Activated naive CD4-positive, alpha-beta T cell treated with anti-CD3 and anti-CD28 coated beads, Interleukin-2, amount 10 ng/mL, durations not matched to agents 7 days and 5 days (primary cell): ENCODE measurements at places on chromosomes 12 and 14.
A peak's percentile ranks its signal among the peaks of the same experiment; 100 is the strongest.

DNA sequence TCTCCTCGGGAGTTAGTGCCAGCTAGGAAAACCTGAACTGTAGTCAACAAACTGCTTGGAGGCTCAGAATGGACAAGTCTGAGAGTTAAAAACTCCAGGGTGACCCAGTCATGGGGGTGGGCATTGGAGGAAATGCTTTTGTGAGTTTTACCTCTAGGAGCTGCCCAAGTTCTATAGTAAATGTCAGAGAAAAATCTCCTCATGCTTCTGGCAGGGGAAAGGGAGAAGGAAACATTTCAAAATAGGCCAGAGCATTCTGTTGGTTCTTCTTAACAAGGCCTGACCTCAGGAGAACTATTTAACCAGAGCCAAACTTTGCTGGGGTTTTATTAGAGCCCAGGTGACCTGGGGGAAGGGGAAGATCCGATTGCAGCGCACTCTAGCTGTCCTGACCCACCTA, 12.3 kb downstream of the NINJ2 start:
- DNase-seq = no peak

GRCh38 chr14:34329301-34329700, 132.7 kb downstream of the SPTSSA start:
- DNase-seq = no peak

DNA sequence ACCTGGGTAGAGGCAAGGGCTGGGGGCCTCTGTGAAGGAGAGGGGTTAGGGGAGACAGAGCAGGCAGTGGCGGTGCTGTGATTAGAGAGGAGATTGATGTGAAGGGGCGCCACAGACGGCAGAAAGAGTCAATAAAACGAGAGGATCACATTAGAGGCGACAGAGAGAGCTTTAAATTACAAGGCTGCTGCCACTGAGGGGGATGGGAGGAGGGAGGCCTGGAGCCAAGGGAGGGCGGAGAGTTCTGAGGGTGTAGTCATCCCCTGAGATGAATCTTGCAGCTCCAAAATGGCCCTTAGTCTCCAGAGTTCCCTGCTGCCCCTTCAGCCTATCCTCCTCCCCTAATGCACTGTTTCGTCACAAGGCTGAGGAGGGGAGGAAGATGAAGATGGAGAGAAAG, 12.8 kb downstream of the ZFHX2 start:
- no peak for DNase-seq

DNA sequence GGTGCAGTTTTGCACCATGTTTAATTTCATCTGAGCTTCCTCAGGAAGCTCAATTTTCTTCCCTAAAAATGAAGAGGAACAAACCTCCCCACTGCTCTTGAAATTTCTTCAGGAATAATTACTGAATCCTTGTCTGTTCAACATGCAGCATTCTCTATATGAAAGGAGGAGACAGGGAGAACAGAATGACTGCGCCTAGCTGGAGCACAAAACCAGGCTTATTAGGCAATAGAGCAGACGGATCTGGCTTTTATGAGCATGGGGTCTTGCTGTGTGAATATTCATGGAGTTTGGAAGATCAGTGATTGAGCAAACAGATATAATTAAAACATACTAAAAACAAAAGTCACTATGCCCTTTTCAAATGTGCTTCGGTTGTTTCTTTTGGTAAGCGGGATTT, 148.1 kb downstream of the SUDS3 start:
- no peak for DNase-seq

- no peak for DNase-seq
These were observed 47.6 kb downstream of the RIMBP2 start for GRCh38 chr12:130668286-130669204.

- peak; percentile 24 for DNase-seq
These were observed 400.9 kb downstream of the SNAPC1 start for GRCh38 chr14:62162998-62163589.

DNA sequence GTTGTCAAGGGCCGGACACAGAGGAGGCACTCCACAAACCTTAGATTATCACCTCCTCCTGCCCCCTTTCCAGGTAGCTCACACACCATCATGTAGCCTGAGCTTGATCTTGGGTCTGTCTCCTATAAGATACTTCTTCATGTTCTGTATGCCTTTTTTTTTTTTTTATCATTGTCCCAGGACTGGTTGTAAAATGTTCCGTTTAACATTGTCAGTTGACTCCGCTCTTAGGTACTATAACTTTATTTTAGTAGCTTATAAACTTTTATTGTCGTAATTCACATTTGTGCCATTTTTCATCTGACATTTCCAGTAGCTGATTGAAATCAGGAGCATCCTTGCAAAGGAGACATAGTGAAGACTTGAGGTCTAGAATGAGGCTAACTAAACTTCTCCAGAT, 79.9 kb downstream of the SLC15A5 start:
- DNase-seq = no peak

GRCh38 chr12:43742106-43742505, 16.5 kb downstream of the PUS7L start:
- no peak for DNase-seq

DNA sequence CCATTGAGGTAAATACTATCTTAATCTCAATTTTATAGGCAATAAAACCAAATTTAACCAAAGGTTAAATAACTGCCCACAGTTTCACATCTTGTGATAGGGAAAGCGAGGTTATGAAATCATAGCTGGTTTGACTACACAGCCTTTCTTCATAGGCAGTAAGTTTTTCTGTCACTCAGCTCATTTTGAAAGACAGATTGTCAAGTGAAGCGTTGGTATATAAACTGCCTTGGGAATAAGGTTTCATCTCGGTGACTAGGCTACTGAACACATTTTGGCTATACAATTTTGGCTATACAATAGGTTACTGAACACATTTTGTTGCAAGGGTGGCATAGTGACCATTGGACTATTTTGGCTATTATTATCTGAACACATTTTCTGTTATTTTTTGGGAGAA, 793.7 kb downstream of the TRHDE start:
- DNase-seq = no peak

- no peak for DNase-seq
These were observed 9.3 kb downstream of the GALNT9 start for GRCh38 chr12:132319991-132320570.

GRCh38 chr14:69979882-69980281, 100.7 kb downstream of the SMOC1 start:
- DNase-seq = no peak

DNA sequence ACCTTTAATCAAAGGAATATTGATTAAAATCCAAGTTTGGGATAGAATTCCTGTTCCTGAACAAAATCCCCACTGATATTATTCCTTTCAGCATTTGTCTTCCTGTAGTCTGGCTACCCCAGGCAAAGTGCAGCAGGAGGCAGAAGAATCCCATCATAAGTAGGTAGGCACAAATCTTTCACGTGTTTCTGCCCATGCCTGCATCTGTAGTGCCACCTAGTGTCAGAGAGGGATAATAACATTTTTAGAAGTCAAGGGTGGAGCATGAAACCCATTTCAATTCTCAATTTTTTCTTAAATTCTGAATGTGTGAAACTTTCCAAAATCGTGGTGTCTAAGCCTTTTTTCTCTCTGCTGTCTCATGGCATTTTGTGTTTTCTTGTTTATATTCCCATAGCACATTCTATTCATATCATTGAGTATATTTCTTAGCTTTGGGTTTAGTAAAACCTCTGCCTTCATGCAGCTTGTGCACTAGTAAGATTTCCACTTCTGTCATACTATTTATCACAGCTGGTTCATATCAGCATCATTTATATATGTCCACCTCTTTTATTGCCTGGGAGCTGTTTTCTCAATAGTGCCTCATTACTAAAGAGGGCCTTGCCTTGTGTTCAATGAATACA, 47.8 kb upstream of the RERG start:
- peak; percentile 48 for DNase-seq

GRCh38 chr12:3972576-3972975, 99.4 kb upstream of the PARP11 start:
- peak; percentile 53 for DNase-seq

GRCh38 chr12:28857369-28857768, 291.7 kb upstream of the FAR2 start:
- DNase-seq = no peak

DNA sequence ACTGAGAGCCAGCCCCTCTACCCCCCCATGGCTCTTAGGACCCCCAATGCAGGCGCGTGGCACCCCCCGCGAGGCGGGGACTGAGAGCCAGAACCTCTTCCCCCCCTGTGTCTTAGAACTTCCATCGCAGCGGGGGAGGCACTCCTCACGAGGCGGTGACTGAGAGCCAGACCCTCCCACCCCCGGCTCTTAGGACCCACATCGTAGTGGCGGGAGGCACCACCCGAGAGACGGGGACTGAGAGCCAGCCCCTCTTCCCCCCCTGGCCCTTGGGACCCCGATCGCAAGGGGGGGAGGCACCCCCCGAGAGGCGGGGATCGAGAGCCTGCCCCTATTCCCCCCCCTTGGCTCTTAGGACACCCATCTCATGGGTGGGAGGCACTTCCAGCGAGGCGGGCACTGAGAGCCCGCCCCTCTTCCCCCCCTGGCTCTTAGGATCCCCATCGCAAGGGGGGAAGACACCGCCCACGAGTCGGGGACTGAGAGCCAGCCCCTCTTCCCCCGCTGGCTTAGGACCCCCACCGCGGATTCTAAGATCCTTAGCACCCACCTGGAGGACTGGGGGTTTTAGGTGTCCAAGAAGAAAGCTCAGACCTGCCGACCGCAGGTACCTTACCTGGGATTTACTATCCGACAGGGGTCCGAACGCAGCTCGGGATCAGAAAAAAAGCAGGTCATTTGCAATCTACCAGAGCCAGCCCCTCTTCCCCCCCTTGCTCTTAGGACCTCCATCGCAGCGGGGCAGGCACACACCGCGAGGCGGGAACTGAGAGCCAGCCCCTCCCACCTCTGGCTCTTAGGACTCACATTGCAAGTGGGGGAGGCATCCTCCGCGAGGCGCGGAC, 44.9 kb downstream of the DDX11 start:
- peak; percentile 67 for DNase-seq
